ENCODE measurements at places on chromosomes 7 and 10.

- DNase-seq: peak; percentile 88
These were observed 366.5 kb upstream of the SEMA3C start for GRCh38 chr7:81285142-81285871.

- DNase-seq: no peak
These were observed 403.6 kb downstream of the NRG3 start for GRCh38 chr10:82278401-82279182.

GRCh38 chr10:63633677-63634487 lies 112.7 kb downstream of the REEP3 start:
- peak; percentile 53 for DNase-seq

- DNase-seq: no peak
These were observed 98.7 kb downstream of the NPSR1 start for GRCh38 chr7:34756691-34757090.

DNA sequence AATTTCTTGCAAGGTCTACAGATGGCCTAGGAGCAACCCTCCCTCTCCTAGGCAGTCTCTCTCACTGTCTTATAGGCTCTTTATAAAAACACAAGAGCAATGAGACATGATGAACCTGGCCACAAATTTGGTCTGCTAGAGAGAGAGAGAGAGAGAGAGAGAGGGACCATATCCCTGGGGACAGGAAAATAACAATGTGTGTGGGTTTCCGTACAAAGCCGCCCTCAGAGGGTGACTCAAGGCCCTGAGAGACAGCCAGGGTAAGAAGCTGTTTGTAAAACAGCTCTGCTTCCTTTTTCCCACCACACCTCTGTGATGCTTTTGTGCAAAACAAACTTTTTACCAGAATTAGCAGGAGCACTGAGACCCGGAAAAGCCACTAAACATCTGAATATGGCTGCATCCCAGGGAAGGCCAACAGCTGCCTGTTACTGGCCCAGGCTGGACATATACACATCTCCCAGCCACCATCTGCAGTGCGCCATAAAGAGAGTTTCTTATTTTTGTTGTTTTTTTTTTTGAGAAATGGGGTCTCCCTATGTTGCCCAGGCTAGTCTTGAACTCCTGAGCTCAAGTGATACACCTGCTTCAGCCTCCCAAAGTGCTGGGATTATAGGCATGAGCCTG lies 18.4 kb downstream of the GIMAP5 start:
- no peak for DNase-seq

DNA sequence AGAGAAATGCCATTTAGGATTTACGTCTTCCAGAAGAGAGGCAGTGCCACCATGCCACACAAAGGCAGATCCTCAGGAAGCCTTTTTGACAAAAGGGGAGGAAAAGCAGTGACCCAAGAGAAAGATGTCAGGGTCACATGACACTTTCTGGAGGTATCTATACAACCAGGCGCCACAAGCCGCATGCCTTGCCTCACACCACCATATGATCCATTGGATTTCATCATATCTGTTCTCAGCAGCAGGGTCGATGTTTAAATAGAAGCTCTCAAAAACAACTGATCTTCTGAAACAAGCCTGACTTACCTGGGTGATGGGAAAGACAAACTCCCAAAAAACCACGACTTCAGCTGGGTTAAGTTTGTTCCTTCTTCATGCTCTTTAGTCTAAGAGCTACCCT lies 52.5 kb upstream of the UNC5B start:
- DNase-seq: no peak

- peak; percentile 49 for DNase-seq
These were observed 2.7 kb downstream of the FZD9 start for GRCh38 chr7:73436031-73436929.

DNA sequence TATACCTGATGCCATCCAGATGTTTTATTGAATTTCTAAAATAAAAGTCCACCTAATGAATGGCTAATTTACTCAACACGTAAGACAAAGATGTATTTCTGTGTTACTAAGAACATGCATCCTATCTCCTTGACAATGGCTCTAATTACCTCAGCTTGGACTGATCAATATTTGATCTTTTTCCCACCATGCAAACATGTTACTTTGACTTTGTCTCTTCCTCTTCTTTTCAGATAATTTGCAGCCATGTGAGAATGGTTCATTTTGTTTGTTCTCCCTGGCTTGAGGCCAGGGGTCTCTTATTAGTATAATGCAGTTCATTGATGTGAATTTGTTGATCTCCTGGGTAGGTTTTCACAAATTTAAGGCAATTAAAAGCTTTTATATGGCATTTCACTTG lies 302.1 kb downstream of the ADK start:
- no peak for DNase-seq

GRCh38 chr10:21144047-21144446 lies 246.9 kb upstream of the NEBL start:
- no peak for DNase-seq

- DNase-seq: no peak
These were observed 47.8 kb upstream of the NKX2-3 start for GRCh38 chr10:99484626-99485581.

DNA sequence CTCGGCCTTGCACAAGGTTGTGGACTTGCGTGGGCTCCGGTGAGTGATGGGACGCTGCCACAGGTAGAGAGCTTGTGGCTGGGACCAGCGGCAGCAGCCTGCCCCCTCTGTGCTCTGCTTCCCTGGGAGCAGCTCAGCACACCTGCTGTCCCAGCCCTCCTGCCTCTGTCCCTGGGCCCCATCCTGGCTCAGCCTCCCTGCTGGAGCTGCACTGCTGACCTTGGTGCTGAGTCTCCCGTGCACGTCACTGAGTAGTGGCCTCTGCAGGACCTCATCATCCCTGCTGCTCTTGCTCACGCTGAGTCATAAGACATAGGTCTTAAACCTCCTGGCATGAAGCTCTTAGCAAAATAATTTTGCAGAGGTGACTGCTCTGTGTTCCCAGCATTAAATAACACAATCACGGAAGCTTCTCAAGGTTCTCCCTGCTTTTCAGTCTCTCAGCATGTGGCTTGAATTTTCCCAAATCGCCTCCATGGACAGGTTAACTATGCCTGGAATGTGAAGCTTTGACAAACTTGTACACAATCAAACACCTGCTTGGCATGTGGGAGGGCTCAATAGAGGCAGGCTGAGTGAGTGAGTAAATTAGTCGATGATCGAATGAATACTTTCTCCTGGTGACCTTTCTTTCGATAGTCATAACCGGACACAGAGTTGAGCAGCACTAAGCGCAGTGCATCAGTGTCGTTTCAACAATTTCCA lies 63.8 kb upstream of the NPS start:
- DNase-seq: peak; percentile 41

- no peak for DNase-seq
These were observed 180.3 kb downstream of the KCNMA1 start for GRCh38 chr10:77457266-77457665.

- no peak for DNase-seq
These were observed 764.4 kb downstream of the LRMDA start for GRCh38 chr10:76195654-76196390.

DNA sequence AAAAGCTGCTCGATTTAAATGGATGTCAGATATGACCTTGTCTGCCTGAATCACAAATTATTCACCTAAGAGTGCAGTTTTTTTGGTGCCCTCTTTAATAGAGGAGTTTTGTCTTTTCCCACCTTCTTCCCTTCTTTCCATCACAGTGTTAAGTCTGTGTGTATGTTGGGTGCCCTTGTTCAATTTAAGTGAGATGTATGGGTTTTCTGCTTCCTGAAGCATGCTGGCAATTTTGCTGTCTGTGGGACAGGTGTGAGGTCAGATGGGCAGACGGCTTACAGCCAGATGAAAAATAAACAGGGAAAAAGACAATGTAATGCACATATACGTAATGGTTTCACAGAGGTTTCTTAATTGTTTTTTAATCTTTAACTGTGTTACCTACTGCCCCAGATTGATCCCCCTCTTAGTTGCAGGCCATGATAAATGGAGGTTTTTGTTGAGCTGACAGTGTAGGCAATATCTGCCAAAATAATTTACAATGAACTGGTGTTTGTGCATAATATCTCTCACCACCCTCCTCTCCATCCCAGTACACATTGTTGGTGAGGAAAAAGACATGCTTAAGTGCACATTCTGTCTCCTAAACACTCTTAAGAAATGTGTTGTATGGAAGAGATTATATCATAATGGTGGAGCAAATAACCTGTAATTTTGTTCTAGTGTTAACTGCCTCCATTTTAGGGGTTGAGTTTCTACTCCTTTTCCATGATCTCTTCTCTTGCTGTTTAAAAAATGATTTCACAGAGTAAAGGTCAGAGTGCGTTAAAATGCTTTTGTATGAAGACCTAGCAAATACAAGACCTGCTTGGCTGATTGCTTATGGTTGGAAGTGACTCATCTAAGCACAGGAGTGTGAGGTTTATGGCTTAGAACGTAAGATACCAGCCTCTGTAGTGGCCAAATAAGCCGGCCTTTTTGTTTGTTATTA lies 123.9 kb downstream of the LRRC4 start:
- DNase-seq: peak; percentile 63

GRCh38 chr7:158699341-158699740 lies 5.3 kb downstream of the NCAPG2 start:
- DNase-seq: no peak

Data from EL (cell line).